ENCODE measurements at places on chromosomes 12 and 14. TPM values are rescaled to one million over a fixed set of nuclear protein-coding genes. Genes with fewer than 3 reads are reported as not detected.

DNA sequence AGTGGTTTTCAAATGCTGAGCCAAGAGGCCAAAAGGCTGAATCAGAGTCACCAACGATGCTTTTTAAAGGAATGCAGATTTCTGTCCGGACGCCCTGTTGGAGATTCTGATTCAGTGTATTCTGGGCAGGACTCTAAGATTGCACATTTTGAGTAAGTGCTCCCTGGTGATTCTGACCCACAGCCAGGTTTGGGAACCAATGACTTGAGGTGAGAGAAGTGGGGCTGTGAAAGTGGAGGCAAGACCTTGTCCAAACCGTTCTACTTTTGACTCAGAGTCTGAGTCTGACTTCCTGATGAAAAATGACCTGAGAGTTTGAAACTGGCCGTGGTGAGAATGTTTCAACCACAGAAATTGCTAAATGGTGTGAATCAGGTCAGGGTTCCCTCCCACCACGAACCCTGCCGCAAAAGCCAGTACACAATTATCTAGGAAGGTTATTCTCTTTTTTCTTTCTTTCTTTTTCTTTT lies 90.2 kb downstream of the NTN4 start:
- no peak for DNase-seq

DNA sequence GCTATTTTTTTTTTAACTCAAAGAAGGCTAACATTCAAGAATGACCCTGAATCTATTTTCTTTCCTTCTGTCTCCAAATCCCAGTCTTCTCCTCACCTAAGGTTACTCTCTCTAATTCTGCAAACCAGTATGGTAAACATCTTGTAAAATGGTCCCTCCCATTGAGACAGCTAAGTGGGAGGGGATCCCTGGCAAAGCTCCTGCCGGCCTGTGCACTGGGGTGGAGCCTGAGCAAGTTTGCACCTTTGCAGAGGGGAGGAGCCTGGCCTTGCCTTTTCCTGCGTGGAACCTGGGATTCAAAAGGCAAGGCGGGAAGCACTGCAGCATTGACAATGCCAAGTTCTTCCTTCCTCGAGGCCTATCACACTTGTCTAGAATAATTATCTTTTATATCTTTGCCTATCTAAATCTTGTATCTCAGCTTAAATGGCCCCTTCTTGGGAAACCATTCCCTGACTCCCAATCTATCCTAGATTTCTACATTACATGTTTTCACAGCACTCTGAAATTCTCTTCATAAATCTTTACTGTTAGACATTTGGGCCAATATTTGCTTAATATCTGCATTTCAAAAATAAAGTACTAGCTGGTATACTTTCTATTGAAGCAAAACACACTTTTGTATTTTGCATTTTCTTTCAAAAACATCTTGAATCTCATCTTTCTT lies 83.0 kb downstream of the EPS8 start:
- DNase-seq = no peak

DNA sequence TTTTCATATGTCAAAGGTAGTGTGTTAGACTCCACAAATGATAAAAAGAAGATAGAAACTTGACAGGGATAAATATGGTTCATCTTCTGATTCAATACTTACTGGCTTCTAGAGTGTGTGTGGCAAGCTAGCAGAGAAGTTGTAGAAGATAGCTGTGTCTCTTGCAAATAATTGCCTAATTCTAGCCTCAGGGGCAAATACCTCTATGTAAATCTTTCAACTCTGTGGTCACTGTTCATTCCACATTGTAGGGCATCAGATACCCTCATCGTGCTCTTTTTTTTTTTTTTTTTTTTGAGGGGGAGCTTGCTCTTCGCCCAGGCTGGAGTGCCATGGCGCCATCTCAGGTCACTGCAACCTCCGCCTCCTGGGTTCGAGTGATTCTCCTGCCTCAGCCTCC lies 1.7 kb downstream of the OLR1 start:
- no peak for DNase-seq

DNA sequence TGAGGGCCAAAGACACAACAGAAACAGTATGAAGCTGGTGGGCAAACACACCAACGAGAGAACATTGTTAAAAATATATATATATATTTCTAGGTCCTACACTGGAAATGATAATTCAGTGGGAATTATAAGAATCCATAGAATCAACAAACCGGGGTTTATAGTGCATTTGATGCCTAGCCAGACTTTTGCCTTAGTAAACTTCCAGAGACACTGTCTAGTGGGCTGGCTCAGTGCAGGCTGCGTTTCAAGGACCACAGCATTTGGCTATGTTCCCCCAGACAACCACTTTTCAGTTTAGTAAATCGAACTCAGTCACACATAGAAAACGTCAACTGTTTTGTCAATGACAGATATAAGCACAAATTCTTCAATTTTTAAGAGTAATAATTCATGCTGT lies 41.9 kb downstream of the SLC38A4 start:
- no peak for DNase-seq

DNA sequence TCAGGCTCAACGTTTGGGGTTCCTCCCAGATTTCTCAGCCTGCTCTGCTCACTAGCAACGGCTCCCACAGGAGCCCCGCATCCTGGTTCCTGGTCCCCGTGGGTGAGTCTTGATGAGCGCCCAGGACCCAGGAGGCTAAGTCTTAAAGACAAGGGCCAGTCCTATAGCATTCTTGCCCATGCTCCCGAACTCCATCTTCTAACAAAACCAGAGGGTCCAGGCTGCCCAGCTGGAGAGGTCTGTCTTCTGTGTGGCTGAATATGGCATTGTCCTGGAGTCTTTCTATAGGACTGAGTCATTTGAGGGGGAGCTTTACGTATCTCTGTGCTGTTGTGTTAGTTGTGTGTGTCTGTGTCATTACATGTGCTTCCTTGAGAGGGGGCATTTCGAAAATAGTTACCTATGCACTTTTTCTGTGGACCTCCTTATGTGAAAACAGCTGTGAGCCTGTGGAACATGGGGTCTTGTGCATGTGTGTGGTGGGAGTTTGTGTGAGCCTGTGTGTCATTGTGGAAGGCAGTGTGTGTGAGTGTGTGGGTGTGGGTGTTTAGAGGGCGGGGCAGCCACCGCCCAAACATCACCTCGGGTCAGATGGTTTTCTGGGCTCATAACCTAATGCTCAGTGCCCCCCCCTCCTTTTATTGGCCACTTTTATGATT lies 9.1 kb upstream of the TBX5 start:
- DNase-seq = no peak

DNA sequence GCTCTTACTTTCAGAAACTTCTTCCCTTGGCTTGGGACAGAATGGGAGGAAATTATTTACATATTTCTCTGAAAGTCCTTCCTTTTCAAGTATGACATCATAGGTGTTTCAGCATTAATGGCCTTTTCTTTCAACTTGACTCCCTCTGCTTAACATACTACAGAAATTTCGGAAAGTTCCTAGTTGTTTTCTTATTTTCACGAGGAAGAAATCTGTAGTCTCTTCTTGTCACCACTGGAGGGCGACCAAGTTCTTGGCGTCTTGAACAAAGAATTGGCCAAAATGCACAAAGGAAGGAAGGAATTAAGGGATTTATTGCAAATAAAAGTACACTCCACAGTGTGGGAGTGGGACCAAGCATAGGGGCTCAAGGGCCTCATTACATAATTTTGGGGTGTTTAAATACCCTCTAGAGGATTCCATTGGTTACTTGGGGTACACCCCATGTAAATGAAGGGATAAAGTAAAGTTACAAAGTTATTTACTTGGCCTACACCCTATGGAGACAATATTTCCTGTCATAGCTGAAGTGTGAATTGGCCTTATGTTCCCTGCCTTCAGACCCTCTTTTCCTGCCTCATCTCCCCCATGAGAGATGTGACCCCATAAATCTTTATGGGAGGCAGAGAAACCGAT lies 70.4 kb downstream of the RPL10L start:
- no peak for DNase-seq

DNA sequence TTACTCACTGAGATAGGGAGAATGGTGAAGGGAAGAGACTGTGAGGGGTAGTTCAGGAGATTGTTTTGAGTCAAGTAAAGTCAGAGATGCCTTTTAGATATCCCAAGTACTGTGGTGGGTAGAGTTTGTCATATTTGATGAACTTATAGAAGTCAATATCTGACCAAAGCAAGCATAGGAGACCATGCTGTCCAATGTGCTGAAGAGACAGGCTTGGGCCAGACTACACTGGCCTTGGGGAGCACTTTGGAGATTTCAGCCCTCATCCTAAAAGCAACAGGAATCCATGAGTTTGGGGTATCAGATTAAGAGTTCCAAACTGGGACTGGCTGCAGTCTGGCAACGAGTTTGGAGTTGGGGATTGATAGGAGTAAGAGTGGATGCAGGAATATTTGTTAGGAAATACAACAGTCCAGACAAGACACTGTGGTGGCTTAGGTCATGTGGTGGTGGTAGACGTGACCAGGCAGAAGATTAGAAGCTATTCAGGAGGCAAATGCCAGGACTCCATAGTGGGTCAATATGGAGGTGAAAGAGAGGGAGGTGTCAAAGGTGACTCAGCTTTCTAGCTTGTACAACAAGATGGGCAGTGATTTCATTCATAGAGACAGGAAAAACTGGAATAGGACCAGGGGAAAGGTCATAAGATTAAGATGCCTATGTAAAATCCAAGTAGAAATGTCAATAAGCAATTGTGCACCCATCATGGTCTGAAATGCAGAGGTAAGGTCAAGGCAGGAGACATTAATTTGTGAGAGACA lies 81.9 kb downstream of the FAR2 start:
- DNase-seq = no peak

DNA sequence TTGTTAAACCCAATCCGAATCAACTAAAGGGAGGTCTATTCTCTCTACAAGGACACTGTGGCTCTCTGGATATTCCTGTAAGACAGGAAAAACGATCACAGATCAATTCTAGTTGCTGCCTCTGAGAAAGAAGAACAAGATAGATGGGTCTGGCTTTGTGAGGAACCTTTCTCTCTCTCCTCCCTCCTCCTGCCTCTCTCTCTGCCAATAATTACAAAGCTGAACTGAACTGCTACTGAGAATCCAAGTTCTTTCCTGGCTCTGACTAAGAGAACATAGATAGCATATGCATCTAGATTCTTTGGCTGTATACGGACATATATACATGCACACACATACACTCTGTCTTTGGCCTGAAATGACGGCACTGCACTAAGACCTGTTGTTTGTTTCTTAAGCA lies 27.6 kb downstream of the ETV6 start:
- DNase-seq = no peak

DNA sequence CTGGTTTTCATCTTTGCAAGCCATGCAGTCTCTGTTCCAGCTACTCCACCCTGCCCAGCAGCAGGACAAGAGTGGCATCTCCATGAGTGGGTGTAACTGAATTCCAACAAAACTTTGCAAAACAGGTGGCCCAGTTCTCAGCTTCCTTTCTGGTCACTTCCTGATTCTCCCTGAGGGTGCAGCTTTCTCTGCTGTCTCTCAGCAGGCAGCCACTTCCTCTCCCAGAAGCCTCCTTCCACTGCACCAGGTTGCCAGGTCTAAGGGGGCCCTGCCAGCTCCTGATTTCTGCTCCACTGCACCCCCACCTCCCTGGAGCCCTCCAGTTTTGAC lies 341.0 kb upstream of the FKBP4 start:
- DNase-seq = no peak

- DNase-seq = peak; percentile 28
These were observed 217.9 kb upstream of the BTG1 start for GRCh38 chr12:92363295-92364146.

GRCh38 chr14:99566009-99566389 lies 38.0 kb downstream of the CCDC85C start:
- DNase-seq = no peak

DNA sequence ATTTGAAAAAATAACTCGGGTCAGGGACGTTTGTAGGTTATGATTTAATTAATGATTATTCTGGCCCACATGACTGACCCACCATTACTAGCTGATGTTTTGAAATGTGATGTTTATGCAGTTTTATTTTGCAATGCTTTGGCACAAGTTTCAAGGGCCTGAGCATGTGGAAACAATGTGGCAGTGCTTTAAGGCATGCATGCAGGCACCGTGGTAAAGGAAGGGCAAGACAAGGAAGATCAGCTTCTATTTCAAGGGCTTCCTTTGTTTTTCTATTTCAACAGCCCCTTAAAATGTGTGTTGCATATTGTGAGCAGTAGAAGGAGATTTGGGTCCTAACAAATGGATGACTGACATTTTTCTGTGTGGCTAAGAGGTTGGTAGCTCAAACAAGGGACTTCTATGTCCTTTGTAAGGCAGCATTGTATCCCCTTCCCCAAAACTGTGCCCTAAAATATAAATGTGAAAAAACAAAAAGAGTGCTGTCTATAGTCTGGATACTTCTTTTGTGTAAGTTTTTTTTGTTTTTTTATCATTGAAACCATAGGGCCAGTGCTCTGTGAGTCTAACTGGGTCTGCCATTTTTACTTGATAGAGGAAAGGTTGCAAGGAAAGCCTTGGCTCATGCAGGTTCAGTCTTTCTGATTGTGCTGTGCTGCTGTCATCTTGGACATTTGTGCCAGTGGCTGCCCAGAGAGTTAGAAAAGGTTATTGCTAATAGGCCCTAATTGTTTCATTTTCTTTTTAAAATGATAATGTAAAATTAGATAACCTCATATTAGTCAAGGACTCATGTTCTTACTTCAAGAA lies 103.5 kb downstream of the FGD4 start:
- DNase-seq = peak; percentile 26

DNA sequence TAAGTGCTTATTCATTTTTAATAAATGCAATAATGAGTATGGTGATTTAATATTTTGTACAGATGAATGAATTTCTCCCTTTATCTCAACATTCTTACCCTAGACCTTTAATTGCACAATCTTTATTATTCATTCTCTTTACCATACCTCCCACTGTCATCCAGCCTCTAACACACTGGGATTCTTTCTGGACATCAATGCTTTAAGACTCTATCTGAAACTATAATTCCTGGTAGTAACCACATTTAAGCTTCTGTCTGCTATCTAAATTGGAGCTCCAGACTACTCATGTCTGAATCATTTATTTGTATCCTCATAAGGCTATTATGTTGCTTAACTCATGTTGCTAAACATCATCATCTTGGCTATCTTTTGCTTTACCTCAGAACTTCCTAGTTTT lies 270.2 kb downstream of the ALG10B start:
- no peak for DNase-seq

- peak; percentile 47 for DNase-seq
These were observed 593 bp downstream of the CFL2 start for GRCh38 chr14:34713681-34714319.

DNA sequence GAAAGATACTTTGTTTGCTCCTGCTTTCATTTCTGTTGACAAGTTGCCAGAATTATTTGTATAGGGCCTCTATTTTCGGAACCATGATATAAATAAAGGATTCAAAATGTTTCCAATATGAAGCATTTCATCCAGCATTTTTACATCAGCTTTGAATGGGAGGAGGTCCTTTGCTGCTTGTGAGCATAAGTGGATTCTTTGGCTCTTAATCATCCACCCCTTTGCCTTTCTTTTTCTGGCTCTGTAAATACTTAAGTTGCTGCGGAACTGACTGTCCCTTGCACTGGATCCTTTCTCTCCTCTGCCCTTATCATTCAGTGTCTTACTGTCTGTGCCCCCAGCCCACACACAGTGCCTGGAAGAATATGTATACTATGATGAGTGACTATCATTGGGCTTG lies 357.3 kb upstream of the RGS6 start:
- no peak for DNase-seq

The C1S gene
- 554 TPM for total RNA-seq

The ART4 gene
- total RNA-seq = 1.2 TPM

The NINJ2 gene
- total RNA-seq = not detected
